ENCODE measurements at places on chromosomes 2 and 18.

DNA sequence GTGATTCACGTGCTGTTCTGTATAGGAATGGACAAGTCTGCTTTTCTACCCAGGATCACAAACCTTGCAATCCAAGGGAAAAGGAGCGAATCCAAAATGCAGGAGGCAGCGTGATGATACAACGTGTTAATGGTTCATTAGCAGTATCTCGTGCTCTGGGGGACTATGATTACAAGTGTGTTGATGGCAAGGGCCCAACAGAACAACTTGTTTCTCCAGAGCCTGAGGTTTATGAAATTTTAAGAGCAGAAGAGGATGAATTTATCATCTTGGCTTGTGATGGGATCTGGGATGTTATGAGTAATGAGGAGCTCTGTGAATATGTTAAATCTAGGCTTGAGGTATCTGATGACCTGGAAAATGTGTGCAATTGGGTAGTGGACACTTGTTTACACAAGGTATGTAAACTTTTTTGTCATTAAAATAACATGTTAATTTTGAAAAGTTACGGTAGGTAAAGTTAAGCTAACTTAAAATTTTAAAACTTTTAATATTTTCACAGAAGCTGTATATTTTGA is 33.0 kb downstream of the PPM1B start:
- DNase-seq = no peak

DNA sequence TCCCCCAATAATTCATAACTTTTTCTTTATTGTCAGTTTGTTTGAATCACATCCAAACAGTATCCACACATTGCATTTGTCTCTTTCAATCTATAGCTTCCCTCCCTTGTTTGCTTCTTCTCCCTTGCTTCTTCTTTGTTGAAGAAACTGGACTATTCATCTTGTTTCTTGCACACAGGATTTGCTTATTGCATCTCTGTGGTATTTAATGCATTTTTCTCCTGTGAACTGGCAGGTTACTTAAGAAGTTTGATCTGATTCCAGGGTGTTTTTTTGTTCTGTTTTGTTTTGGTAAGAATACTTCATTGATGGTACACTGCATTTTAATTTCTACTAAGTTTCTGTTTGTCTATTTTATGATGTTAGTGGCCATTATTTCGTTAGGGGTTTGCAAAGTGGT is 166.8 kb downstream of the CAMKMT start:
- DNase-seq = no peak

DNA sequence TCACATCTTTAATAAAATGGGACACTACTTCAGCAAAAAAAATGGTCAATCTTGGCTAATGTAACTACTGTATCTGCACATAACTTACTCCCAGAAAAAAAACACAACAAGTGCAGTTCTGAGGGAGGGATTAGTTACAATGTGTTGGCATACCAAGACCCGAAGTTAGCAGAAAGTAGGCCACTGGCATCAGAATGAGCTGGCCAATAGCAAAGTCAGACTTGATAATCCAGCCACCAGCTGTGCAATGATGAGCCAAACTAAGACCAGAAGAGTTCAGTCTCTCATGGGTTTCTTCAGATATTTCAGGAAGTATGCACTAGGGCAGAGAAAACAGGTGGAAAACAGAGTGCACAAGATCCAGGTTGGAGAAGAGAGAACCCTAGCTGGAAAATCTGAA is 65.3 kb downstream of the OLA1 start:
- DNase-seq = no peak

GRCh38 chr2:25615920-25616319 is 57.5 kb downstream of the DTNB start:
- no peak for DNase-seq

DNA sequence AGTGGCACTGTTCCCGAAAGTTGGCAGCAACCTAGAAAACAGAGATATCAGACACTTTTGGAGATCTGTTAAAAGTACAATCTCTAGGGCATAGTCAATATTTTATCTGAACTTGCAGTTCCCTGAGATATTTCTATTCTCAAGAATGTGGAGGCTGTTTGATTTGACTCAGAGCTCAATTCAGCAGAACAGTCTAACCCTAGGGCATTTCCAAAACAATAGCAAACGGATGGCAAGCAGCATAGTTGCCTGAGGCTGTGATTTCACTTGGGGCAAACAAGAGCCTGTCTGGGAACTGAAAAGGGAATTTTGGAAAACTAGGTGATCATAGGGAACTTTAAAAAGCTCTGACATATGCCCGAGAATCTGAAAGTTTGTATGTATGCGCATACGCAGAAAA is 772.8 kb upstream of the LRRTM1 start:
- no peak for DNase-seq

DNA sequence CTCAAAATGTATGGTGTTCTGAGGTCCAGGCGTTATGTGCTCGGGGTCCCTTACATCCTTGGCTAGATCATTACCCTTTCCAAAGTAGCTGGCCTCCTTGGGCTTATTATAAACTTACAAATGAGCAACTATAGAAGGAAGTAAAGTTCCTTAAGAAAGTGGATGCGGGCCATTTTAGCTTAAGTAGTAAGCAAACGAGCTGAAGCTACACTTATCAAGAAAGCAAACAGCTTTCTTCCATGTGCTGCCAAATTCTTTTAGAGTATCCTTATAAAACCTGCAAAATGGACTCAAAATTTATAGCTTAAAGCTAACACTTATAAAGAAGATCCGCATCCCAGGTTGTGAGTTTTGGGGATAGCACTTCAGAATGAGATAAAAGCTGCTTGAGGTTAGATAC is 75.3 kb downstream of the ACTR3 start:
- DNase-seq = no peak

- no peak for DNase-seq
These were observed 191.0 kb downstream of the HNMT start for GRCh38 chr2:138155304-138155703.

DNA sequence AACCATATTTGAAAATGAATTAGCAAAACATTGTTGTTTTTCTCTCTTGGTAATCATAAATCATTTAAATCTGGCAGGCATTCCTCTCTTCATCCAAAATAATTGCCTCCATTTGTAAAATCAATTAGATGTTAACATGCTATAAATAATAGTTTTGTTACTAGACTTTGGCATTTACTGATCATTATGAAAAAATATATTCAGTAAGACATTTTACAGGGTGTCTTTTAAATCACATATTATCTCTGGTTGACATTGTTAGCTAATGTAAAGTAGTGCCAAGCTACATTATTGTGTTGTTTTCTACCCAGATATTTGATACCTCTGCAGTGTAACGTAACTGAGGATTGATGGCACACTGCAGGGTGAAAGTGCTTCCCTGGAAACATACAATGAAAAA is 31.8 kb upstream of the DLX1 start:
- no peak for DNase-seq

DNA sequence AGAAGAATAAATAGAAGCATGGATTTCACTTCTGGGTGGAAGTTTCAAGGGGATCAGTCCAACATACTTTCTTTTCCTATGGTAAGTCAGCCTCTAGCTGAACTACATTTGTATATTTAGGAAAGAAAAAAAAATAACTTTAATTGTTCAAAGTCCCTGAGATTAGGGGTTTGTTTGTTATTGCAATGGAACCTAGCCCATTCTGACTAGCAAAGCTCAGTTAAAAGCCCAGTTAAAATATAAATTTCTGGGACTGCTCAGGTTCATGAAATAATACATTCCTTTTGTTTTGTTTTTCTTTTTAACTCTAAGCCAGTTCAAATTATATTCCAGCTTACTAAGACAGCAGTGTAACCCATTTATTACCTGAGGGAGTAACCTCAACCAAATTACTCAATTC is 2069.6 kb upstream of the CELF4 start:
- no peak for DNase-seq

All from GM12891 (cell line).